Pancreas (tissue), 10 donors: ENCODE measurements at places on chromosomes 12 and 14. TPM values are rescaled to one million over a fixed set of nuclear protein-coding genes. Genes with fewer than 3 reads are reported as not detected.

NKX2-1 gene
- not detected for total RNA-seq

GRCh38 chr12:5201554-5202218 lies 158.0 kb downstream of the KCNA5 start:
- no peak for DNase-seq
- H3K27me3 ChIP-seq, result no peaks in the 10 kb centered on the region
- no peaks in the 10 kb centered on the region for H3K36me3 ChIP-seq
- H3K4me1 ChIP-seq, result no peaks in the 10 kb centered on the region

GNB3 gene
- total RNA-seq, result 1.9 TPM

DNA sequence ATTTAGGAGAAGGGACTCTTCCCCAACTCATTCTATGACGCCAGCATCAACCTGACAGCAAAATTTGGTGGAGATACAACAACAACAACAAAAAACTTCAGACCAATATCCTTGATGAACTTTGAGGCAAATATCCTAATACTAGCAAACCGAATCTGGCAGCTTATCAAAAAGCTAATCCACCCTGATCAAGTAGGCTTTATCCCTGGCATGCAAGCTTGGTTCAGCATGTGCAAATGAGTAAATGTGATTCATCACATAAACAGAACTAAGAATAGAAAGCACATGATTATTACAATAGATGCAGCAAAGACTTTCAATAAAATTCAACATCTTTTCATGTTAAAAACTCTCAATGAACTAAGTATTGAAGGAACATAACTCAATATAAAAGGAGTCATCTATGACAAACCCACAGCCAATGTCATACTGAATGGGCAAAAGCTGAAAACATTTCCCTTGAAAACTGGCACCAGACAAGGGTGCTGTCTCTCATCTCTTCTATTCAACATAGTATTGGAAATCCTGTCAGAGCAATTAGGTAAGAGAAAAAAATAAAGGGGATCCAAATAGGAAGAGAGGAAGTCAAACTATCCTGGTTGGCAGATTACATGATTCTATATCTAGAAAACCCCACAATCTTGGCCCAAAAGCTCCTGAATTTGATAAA lies 233.3 kb downstream of the CCDC59 start:
- H3K27me3 ChIP-seq, result no peaks in the 10 kb centered on the region
- no peak overlapping the region for H3K27ac ChIP-seq
- no peak for DNase-seq
- no peak overlapping the region for H3K4me3 ChIP-seq
- H3K4me1 ChIP-seq, result no peaks in the 10 kb centered on the region
- H3K36me3 ChIP-seq, result no peaks in the 10 kb centered on the region

- no peak overlapping the region for H3K27ac ChIP-seq
- no peaks in the 10 kb centered on the region for H3K36me3 ChIP-seq
Measured at GRCh38 chr12:49294804-49295081, 204 bp upstream of the PRPH start.

DNA sequence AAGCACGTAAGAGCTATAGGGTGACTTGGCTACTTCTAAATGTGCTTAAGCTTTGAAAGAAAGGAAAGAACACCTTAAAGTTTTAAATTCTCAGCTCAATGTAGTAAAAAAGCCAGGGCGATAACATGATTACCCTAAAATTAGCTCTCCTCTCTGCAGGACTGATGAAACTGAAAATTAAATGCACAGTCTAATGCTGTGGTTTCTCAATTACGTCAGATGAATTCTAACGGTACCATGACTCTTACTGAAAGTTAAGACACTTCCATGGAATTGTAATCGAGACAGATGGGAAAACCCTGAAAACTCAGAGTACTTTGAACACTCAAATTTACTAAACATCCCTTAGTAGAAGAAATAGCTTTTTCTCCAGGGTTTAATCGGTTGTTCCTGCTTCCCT lies 25.9 kb upstream of the PRKD1 start:
- no peak overlapping the region for H3K27ac ChIP-seq
- no peak for DNase-seq
- H3K4me3 ChIP-seq, result no peak overlapping the region
- H3K4me1 ChIP-seq, result no peaks in the 10 kb centered on the region

GRCh38 chr12:64286521-64286920 lies 64.4 kb upstream of the KICS2 start:
- H3K4me1 ChIP-seq, result no peaks in the 10 kb centered on the region
- H3K4me3 ChIP-seq, result no peak overlapping the region
- H3K36me3 ChIP-seq, result no peaks in the 10 kb centered on the region
- H3K27me3 ChIP-seq, result no peaks in the 10 kb centered on the region

- no peak overlapping the region for H3K4me3 ChIP-seq
- no peaks in the 10 kb centered on the region for H3K4me1 ChIP-seq
- DNase-seq, result no peak
- H3K27me3 ChIP-seq, result no peaks in the 10 kb centered on the region
- H3K27ac ChIP-seq, result no peak overlapping the region
Measured at GRCh38 chr12:64595863-64596793, 14.2 kb upstream of the RASSF3 start.

DNA sequence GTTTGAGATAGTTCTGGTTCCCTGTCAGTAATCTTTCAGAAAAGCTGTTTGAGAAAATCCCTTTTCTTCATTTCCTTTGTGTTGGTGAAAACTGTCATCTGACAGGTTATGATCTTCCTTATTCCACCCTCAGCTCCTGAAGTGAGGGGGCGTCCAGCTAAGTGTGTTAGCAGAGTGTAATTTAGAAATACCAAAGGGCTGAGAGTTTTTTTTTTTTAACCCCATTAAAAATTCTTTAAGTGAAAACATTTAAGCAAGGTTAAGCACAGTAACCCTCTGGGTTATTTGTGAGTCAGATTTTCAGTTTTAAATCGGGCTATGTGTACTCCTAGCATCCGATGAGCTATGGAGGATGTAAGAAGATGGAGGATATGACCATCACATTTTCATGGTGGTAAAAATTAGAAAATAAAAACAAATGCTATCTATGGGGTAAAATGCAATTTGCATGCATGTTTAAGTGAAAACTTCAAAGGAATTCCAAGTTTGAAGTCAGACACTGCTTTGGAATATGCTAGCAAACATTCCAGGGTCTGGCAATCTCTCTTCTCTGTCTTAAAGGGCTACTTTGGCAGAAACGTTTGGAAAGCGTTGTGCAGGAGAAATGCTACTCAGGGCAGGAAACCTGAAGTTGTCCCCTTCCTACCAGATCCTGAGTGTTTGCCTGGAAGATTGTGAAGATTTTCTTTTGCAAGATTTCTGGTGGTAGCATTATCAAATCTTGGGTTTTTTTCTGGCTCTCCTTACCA lies 197.0 kb upstream of the PRICKLE1 start:
- H3K27me3 ChIP-seq, result no peaks in the 10 kb centered on the region
- H3K4me1 ChIP-seq, result peaks cover 1% of the 10 kb centered on the region
- H3K36me3 ChIP-seq, result no peaks in the 10 kb centered on the region
- no peak overlapping the region for H3K4me3 ChIP-seq
- no peak for DNase-seq

- DNase-seq, result no peak
- H3K36me3 ChIP-seq, result no peaks in the 10 kb centered on the region
- H3K4me3 ChIP-seq, result no peak overlapping the region
- peaks cover 16% of the 10 kb centered on the region for H3K4me1 ChIP-seq
Measured at GRCh38 chr14:59252772-59253500, 64.5 kb downstream of the DAAM1 start.

- H3K36me3 ChIP-seq, result no peaks in the 10 kb centered on the region
- no peak for DNase-seq
- H3K27me3 ChIP-seq, result no peaks in the 10 kb centered on the region
- no peak overlapping the region for H3K4me3 ChIP-seq
Measured at GRCh38 chr12:105358789-105359188, 28.3 kb downstream of the C12orf75 start.

DNA sequence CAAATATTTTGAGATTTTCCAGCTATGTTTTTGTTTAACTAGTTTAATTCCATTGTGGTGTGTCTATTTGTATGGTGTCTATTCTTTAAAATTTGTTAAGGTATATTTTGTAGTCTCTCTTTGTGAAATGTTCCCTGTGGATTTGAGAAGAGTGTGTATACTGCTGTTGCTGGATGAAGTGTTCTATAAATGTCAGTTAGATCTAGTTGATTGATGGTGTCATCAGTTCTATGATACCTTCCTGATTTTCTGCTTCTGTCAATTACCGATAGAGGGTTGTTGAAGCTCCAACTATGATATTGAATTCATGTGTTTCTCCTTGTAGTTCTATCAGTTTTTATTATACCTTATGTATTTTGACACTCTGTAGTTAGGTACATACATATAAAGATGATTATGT lies 53.1 kb downstream of the FUT8 start:
- H3K27me3 ChIP-seq, result no peaks in the 10 kb centered on the region
- DNase-seq, result no peak
- no peak overlapping the region for H3K4me3 ChIP-seq
- no peaks in the 10 kb centered on the region for H3K36me3 ChIP-seq
- no peaks in the 10 kb centered on the region for H3K4me1 ChIP-seq

DNA sequence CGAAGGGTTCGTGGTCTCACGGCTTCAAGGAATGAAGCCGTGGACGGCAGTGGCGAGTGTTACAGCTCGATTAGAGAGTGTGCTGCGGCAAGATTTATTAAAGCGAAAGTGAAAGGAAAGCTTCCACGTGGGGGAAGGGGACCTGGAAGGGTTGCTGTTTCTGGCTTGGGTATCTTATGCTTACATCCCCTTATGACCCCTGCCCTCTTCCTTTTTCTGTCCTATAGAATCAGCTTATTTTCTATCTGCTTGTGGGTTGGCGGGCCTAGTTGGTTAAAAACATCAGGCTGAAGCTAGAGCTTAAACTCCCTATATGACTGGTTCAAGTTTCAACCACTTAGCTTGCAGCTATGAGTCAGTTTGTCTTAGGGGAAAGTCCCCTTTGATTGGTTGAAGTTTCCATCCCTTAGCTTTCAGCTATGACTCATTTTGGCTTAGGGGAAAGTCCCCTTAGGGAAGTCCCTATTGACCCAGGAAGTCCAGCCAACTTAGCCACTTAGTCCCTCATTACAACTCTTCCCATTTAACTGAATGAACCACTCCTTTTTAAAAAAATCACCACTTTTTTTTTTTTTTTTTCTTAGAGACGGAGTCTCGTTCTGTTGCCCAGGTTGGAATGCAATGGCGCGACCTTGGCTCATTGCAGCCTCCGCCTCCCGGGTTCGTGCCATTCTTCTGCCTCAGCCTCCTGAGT lies 1494.7 kb upstream of the TMEM132C start:
- peak overlapping the region; percentile 41 for H3K27ac ChIP-seq
- H3K27me3 ChIP-seq, result no peaks in the 10 kb centered on the region
- no peak overlapping the region for H3K4me3 ChIP-seq
- H3K36me3 ChIP-seq, result no peaks in the 10 kb centered on the region
- peaks cover 3% of the 10 kb centered on the region for H3K4me1 ChIP-seq
- DNase-seq, result peak; percentile 22

DNA sequence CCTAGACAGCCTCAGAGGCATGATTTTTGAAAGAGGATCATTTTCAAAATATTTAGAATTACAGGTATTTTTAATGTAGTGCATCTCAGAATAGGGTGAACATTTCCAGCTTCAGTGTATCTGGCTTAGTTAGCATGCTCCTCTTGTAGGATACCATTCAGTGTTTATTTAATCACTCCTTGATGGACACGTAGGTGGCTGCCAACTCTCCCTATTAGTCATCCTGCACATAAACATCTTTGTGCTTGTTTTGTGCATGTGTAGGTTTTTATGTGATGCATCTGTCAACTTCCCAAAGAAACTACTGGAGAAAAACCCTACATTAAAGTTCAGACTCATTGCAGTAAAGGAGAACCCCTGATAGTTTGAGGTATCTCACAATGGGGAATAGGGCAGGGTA lies 52.5 kb upstream of the RBM19 start:
- no peaks in the 10 kb centered on the region for H3K36me3 ChIP-seq
- H3K27me3 ChIP-seq, result no peaks in the 10 kb centered on the region
- no peak for DNase-seq
- no peak overlapping the region for H3K4me3 ChIP-seq
- no peak overlapping the region for H3K27ac ChIP-seq

GRCh38 chr14:90820958-90821357 lies 4.7 kb upstream of the TTC7B start:
- H3K4me3 ChIP-seq, result no peak overlapping the region
- H3K4me1 ChIP-seq, result no peaks in the 10 kb centered on the region
- no peak for DNase-seq
- no peaks in the 10 kb centered on the region for H3K27me3 ChIP-seq

- no peaks in the 10 kb centered on the region for H3K27me3 ChIP-seq
- DNase-seq, result no peak
- no peaks in the 10 kb centered on the region for H3K36me3 ChIP-seq
Measured at GRCh38 chr12:108356835-108357806, 18.0 kb upstream of the CMKLR1 start.

DNA sequence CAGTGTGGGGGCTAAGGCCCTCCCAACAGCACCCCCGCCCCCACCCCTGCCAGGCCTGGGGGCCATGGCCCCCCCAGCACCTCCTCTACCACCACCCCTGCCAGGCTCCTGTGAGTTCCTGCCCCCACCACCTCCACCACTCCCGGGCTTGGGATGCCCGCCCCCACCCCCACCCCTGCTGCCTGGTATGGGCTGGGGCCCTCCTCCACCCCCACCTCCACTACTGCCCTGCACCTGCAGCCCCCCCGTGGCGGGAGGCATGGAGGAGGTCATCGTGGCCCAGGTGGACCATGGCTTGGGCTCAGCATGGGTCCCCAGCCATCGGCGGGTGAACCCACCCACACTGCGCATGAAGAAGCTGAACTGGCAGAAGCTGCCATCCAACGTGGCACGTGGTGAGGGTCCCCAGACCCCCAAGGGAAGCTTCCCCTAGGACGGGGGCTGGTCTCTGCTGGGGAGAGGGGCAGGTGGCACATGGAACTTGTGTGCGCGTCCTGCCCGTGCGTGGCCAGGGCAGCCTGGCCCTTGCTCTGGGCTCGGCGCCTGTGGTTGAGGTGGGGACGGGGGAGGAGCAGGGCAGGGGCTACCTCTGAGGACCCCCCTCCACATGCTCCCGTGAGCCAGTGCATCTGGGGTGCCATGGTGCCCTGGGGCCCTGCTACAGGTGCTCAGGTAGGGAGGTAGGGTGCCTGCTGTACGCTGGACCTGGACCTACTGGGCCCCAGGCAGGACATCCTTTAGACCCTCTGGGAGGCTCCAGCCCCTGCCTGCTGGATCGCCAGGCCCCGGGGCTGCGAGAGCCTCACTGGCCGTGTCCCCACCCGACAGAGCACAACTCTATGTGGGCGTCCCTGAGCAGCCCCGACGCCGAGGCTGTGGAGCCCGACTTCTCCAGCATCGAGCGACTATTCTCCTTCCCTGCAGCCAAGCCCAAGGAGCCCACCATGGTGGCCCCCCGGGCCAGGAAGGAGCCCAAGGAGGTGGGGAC lies 16.1 kb upstream of the ADSS1 start:
- H3K4me1 ChIP-seq, result no peaks in the 10 kb centered on the region
- DNase-seq, result no peak
- H3K27ac ChIP-seq, result no peak overlapping the region

DNA sequence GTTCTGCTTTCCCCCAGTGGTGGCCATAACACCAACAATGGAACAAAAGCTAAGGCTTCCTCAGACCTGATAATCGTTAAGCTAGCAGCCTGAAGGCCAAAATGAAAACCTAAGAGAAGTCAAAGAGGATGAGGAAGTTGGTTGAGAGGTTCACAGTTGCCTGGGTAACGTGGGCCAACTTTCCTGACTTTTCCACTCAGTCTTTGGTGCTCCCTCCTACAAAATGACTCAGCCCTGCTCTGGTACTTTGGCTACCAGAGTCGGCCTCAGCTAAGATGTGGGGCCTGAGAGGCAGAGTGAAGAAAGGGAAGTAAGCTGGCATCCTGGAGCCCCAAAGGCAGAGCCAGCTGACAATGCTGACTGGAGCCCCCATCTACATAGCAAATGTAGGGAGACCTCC lies 14.9 kb upstream of the FKBP11 start:
- H3K4me1 ChIP-seq, result no peaks in the 10 kb centered on the region
- H3K36me3 ChIP-seq, result peaks cover 7% of the 10 kb centered on the region
- H3K4me3 ChIP-seq, result no peak overlapping the region
- no peak overlapping the region for H3K27ac ChIP-seq

- no peak overlapping the region for H3K4me3 ChIP-seq
- no peaks in the 10 kb centered on the region for H3K4me1 ChIP-seq
- no peaks in the 10 kb centered on the region for H3K36me3 ChIP-seq
- H3K27ac ChIP-seq, result no peak overlapping the region
Measured at GRCh38 chr12:120483621-120484020, 12.3 kb upstream of the DYNLL1 start.
